ENCODE measurements at places on chromosomes 3 and 15.
A peak's percentile ranks its signal among the peaks of the same experiment; 100 is the strongest.

GRCh38 chr3:52248165-52248541 lies 2.6 kb downstream of the PPM1M start:
- DNase-seq: no peak

DNA sequence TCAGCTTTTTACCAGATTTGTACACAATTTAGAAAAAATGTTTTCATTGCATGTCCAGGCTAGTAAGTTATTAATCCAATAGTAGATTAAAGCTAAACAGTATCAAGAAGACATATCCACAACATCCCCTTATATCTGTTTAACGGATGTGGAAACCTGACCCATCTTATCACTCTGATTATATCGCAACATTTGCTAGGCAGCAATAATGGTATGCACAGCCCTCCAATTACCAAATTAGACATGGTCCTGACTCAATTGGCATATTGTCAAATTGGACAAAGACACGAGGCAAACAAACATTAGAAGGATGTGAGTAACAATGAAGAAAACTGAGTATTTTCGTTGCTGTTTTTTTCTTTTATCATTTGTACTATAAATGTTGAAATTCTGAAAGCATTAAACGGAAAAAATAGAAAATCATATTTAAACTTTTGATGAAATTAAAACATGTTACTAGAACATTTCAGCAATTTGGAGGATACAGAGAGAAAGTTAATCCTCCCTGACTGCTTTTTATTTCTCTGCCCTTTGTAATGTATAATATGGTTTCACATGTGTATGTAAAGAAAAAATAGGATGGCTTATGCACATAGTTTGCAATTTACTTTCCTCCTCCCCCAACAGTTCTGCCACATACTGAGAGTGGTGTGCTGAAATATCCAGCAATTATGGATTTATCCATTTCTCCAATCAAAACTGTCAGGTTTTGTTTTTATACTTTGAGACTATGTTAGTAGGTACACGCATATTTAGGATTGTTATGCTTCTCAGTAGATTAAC lies 633.7 kb downstream of the ZIC1 start:
- DNase-seq: no peak

GRCh38 chr3:79767194-79767904 lies 449 bp downstream of the ROBO1 start:
- DNase-seq: no peak

- no peak for DNase-seq
Measured at GRCh38 chr15:80742081-80742480, 37.1 kb upstream of the CEMIP start.

- no peak for DNase-seq
Measured at GRCh38 chr15:70375006-70375431, 277.3 kb upstream of the TLE3 start.

GRCh38 chr3:9762871-9763270 lies 6.9 kb downstream of the CAMK1 start:
- no peak for DNase-seq

- DNase-seq: no peak
Measured at GRCh38 chr3:11600501-11601282, 43.0 kb downstream of the VGLL4 start.

DNA sequence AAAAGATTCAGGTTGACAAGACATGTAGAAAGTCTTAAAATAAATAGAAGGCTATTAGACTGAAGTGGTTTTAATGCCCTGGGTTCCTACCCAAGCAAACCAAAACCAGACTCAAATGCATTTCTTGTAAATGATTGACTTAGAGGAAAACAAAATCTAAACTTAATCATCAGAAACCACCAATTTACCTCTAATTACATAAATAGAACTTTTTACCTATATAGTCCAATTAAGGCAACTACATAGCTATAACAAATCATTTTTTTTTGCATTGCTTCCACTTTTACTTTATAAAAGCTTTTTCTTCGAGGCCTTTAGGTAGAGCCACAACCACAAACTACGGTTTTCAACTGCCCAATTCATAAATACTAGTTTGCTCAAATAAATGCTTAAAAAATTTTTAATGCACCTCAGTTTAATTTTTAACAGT lies 231.3 kb upstream of the ARHGEF26 start:
- no peak for DNase-seq

- DNase-seq: no peak
Measured at GRCh38 chr3:190097617-190098016, 23.1 kb downstream of the P3H2 start.

GRCh38 chr15:101461097-101461496 lies 28.4 kb downstream of the PCSK6 start:
- no peak for DNase-seq

DNA sequence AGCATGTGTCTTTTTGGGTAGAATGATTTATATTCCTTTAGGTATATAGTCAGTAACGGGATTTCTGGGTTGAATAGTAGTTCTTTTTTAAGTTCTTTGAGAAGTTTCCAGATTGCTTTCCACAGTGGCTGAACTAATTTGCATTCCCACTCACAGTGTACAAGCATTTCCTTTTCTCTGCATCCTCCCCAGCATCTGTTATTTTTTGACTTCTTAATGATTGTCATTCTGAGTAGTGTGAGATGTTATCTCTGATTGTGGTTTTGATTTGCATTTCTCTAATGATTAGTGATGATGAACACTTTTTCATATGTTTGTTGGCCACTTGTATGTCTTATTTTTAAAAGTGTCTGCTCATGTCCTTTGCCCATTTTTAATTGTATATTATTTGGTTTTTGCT lies 337.6 kb downstream of the EFHB start:
- DNase-seq: no peak

DNA sequence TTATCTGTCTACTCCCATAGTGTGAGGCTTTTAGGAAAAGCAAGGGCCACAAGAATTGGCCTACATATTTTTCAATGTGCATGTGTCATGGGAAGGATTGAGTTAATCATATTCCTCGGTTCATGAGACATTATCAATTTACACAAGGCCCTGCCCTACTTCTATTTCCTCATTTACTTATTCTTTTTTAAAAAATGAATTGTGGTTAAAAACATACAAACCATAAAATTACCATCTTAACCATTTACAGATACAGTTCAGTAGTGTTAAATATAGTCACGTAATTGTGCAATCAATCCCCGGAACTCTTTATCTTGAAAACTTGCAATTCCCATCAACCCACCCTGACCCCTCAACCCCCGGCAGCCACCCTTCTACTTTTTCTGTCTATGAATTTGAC lies 284.0 kb upstream of the GADL1 start:
- no peak for DNase-seq

GRCh38 chr15:74839526-74840395 lies 3.2 kb downstream of the ULK3 start:
- no peak for DNase-seq

DNA sequence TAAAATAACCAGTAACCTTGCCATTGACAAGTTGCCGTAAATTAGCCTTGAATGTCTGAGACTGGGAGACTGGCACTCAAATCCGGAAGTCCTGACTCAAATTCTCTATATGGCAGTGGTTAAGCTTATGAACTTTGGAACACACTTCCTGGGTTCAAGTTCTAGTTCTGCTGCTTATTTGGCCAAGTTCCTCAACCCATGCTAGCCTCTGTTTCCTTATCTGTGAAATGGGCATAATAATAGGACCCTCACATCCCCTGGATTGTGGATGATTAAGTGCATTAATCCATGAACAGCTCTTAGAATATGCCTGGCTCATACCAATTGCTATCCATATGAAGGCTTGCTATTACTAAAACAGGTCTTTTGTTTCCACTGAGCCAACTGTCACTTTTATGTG lies 311.5 kb downstream of the EDEM1 start:
- DNase-seq: no peak

DNA sequence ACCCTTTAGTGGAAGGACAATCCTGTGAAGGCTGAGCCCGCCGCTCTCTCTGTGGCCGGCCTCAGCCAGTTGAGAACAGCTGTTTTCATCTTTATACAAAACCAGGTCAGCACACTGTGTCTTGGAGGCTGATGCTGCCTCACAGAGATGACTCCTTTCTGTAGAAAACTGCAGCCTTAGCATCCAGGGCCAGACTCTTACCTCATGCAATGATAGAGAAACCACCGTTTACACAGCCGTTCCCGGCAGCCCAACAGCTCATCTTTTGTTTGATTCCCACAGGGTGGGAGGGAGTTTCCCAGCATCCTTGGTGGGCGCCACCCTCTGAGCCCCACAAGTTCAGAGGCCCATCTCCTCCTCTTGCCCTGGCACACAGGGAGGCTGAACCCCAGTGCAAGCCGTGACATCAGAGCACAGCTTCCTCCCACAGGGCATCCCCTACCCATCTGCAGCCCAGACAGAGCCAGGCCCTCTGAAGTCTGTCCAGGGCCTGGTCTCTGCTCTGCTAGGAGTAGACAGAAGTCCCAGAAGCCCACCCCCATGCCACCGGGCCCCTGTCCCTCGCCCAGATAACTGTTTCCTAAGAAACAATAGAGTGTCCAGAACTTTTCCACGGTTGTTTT lies 105.0 kb downstream of the LRRK1 start:
- no peak for DNase-seq

DNA sequence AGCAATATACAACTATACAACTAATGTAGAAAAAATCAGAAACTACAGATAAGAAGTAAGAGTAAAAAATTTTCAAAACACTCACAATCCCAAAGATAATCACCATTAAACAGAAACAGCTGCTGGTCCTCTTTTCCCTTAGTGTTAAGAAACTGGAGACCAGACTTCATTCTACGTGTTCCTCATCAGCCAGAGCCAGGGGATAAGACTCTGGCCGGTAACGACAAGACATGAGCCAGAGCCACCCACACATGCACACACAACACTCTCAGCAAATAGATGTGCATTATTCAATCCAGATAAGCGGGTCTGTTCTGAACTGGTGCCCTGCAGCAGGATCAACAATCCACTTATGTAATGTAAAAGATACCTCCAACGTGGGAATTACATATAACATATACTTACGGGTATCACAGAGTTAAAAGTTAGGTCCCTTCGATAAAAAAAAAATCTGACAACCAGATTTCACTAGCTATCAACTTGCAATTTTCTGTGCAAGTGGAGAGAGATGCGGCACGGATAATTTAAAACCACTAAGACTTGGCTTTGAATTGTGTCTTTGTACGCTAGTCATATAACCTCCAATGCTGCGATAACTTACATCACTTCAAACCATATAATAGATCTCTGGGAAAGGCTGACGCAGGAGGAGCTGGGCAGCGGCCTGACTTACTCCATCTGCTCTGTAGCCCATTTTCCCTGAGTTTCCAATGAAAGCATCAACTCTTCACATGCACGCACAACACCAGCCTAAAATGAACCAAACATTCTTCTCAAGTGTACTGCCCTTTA lies 17.8 kb downstream of the PRICKLE2 start:
- DNase-seq: no peak

DNA sequence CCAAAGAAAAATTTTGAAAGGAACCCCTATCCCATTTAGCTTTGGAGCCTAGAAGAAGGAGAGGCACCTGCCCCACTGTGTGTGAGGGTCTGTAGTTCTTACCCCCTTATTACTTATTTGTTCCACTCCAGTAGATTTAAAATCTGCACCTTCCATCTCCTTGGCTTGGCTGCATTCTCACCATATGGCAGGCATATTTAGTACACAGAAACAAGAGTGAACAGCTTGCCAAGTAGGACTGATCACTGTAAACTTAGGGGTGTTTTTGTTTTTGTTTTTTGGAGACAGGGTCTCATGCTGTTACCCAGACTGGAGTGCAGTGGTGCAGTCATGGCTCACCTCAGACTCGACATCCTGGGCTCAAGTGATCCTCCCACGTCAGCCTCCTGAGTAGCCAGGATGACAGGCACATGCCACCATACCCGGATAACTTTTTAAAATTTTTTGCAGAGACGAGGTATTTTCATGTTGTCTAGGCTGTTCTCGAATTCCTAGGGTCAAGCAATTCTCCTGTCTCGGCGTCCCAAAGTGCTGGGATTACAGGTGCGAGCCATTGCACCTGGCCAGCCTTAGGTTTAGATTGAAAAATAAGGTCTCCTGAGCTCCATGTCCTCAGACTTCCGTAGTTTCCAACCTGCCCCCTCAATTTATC lies 14.1 kb upstream of the ANXA2 start:
- DNase-seq: no peak

- DNase-seq: no peak
Measured at GRCh38 chr3:11476735-11477144, 167.0 kb downstream of the VGLL4 start.

DNA sequence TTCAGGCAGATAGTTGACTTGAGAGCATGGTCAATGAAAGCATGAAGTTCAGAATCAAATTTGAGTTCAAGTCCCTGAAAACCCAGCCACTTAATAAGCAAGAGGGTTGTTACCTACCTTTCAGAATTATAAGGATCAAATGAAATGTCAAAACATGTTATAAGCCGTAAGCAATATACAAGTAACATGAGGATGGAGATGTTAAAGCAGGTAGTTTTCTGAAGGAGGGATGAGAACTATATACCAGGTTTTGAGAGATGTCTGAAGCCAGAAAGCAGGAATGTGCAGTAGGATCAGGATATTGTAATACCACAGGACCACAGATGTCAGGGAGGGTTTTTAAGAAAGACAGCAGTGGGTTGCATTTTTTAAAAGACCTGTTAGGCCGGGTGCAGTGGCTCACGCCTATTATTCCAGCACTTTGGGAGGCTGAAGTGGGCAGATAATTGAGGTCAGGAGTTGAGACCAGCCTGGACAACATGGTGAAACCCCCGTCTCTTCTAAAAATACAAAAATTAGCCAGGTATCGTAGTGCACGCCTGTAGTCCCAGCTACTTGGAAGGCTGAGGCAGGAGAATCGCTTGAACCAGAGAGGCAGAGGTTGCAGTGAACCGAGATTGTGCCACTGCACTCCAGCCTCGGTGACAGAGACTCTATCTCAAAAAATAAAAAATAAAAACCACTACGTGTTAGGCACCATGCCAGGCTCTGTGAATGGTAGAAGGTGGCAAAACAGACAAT lies 6.9 kb upstream of the EIF3J start:
- no peak for DNase-seq

- DNase-seq: no peak
Measured at GRCh38 chr15:23857028-23857641, 170.0 kb upstream of the NDN start.

DNA sequence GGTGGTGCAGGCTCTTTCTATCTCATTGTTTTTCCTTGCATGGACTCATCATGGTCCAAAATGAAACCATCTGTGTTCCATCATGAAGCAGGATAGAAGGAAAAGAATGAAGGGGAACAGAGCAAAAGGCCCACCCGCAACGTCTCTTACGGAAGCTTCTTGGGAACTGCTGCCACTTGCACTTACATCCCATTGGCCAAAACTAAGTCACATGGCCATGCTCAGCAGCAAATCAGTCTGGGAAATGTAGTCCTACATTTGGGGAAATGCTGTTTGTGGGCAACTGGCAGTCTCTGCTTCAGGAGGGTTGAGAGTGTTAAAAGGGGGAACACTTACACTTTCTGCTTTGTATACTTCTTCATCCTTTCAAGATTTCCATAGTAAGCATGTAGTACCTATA lies 191.6 kb downstream of the SV2B start:
- DNase-seq: peak; percentile 18

- DNase-seq: no peak
Measured at GRCh38 chr3:51386159-51386851, 1.2 kb downstream of the MANF start.

DNA sequence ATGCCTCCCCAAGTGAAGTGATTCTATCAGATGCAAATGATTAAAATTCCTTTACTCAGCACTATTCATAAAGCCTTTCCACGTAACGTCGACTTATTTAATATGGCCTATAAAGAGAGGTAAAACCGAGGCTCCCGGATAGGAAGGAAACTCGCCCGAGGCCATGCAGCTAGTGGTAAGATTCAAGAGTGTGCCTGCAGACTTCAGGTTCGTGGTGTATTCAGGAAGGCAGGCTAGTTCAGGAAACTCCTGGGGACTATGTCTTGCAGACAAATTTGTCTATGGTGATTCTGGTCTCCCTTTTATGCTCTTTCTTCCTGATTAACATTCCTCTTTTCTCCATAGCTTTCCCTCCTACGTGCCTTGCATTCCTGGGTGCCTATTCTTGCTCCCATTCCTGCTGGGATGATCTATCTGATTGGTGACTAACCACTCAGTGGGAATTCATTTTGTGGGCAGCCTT lies 150.7 kb downstream of the SST start:
- no peak for DNase-seq
